A549 treated with dexamethasone at 1 μM for 4 hours (cell line): ENCODE measurements at places on chromosomes 4 and X. TPM values are rescaled to one million over a fixed set of nuclear protein-coding genes. Genes with fewer than 3 reads are reported as not detected.

The ARHGEF6 gene
- 0.13 to 0.20 TPM (median 0.14 TPM) in 5 replicates for total RNA-seq

The SLITRK2 gene
- total RNA-seq: 0.01 to 0.02 TPM in 2 of 5 replicates, not detected in the others

The VCX3A gene
- not detected in 5 replicates for total RNA-seq

The AADAT gene
- total RNA-seq: 7.6 to 9.6 TPM (median 8.4 TPM) in 5 replicates

The MAGEC1 gene
- total RNA-seq: 0.03 to 0.05 TPM (median 0.04 TPM) in 4 of 5 replicates, not detected in the other

The FHDC1 gene
- total RNA-seq: 0.78 to 1.1 TPM (median 0.97 TPM) in 5 replicates

The GRIA3 gene
- total RNA-seq: not detected in 5 replicates

The DTHD1 gene
- not detected in 5 replicates for total RNA-seq

The PTPN13 gene
- total RNA-seq: 3.6 to 5.2 TPM (median 4.5 TPM) in 5 replicates

The NEIL3 gene
- 6.8 to 9.2 TPM (median 8.9 TPM) in 5 replicates for total RNA-seq

The ZDHHC15 gene
- total RNA-seq: not detected in 5 replicates

The MAGEB17 gene
- not detected in 5 replicates for total RNA-seq

The CYBB gene
- total RNA-seq: 0.02 to 0.09 TPM (median 0.04 TPM) in 5 replicates

The RCHY1 gene
- total RNA-seq: 12.9 to 19.8 TPM (median 13.7 TPM) in 5 replicates

The PSAPL1 gene
- total RNA-seq: 0.29 to 0.51 TPM (median 0.36 TPM) in 5 replicates

The IQSEC2 gene
- 33.1 to 39.7 TPM (median 38.7 TPM) in 5 replicates for total RNA-seq

The MMRN1 gene
- not detected in 5 replicates for total RNA-seq

The MAGEA4 gene
- not detected in 5 replicates for total RNA-seq

The FGFRL1 gene
- total RNA-seq: 12.2 to 22.0 TPM (median 21.3 TPM) in 5 replicates

The GLRB gene
- 0.64 to 0.92 TPM (median 0.77 TPM) in 5 replicates for total RNA-seq

The ODAPH gene
- total RNA-seq: 0.14 TPM in 1 of 5 replicates, not detected in the others

The CXXC4 gene
- total RNA-seq: 0.01 to 0.06 TPM (median 0.02 TPM) in 5 replicates

The SH3D19 gene
- total RNA-seq: 17.8 to 25.2 TPM (median 24.0 TPM) in 5 replicates

The NOX1 gene
- total RNA-seq: 0.03 to 0.08 TPM (median 0.08 TPM) in 5 replicates

The AIFM1 gene
- total RNA-seq: 69.0 to 74.6 TPM (median 72.0 TPM) in 5 replicates

The NHS gene
- total RNA-seq: 1.7 to 2.6 TPM (median 2.2 TPM) in 5 replicates

The TRAPPC11 gene
- total RNA-seq: 8.7 to 12.5 TPM (median 10.7 TPM) in 5 replicates

The ADAM29 gene
- not detected in 5 replicates for total RNA-seq

The UGT2B10 gene
- 0.05 TPM in 1 of 5 replicates, not detected in the others for total RNA-seq

The MAGEA9B gene
- not detected in 5 replicates for total RNA-seq

The ASB5 gene
- 0.02 to 0.05 TPM (median 0.02 TPM) in 3 of 5 replicates, not detected in the others for total RNA-seq

The ITIH6 gene
- 0.01 TPM in 1 of 5 replicates, not detected in the others for total RNA-seq

The ERVMER34-1 gene
- total RNA-seq: 0.42 to 0.54 TPM (median 0.48 TPM) in 5 replicates

The XAGE3 gene
- total RNA-seq: not detected in 5 replicates

The UGT8 gene
- total RNA-seq: 0.10 to 0.25 TPM (median 0.12 TPM) in 5 replicates
